ENCODE measurements at places on chromosomes 5 and 9. TPM values are rescaled to one million over a fixed set of nuclear protein-coding genes. Genes with fewer than 3 reads are reported as not detected.

Gene CMBL
- 48.6 TPM for total RNA-seq

Gene CD74
- total RNA-seq = 341 TPM

Gene PDE6A
- 0.05 TPM for total RNA-seq

Gene BAAT
- total RNA-seq = not detected

Gene NR6A1
- total RNA-seq = 1.9 TPM

DNA sequence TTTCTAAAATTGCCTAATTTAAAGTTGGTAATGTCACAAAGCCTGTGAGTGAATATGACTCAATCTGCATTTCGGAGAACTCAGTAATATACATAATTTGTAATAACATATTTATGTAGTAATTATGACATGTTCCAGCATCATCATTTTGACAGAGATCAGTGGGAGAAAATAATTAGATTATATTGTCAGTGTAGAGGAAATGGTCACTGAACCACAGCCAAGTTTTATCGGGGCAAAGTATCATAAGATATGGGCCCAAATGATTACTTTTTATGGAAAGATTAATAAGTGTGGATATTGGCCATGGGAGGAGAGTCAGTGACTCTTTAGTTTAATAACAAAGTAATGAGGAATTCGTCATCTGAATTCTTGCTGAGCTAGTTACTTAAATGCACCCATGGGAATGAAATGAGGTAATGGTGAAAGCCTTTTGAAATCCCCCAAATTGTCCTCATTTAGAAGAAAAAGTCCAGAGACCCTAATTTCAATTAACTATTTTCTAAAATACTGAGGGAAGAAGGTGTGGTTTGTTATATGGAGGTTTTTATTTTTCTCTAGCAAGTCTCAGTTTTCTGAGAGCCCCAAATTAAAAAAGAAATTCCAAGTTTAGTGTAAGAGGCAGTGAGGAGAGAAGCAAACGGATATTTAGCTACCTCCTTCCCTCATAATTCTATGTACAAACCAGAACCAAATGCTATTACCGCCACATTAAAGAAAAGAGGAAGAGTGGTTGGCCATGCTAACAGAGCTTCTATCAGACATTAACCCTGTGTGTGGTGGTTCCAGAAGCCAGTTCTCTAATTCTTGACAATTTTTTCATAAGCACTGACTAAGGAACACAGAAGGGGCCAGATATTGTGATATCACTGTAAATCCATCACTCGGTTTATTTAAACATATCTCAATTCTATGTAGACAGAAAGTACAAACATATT is 37.7 kb upstream of the MRPS30 start:
- DNase-seq = no peak

- no peak for DNase-seq
Measured at GRCh38 chr5:177365845-177366527, 8.3 kb downstream of the RGS14 start.

DNA sequence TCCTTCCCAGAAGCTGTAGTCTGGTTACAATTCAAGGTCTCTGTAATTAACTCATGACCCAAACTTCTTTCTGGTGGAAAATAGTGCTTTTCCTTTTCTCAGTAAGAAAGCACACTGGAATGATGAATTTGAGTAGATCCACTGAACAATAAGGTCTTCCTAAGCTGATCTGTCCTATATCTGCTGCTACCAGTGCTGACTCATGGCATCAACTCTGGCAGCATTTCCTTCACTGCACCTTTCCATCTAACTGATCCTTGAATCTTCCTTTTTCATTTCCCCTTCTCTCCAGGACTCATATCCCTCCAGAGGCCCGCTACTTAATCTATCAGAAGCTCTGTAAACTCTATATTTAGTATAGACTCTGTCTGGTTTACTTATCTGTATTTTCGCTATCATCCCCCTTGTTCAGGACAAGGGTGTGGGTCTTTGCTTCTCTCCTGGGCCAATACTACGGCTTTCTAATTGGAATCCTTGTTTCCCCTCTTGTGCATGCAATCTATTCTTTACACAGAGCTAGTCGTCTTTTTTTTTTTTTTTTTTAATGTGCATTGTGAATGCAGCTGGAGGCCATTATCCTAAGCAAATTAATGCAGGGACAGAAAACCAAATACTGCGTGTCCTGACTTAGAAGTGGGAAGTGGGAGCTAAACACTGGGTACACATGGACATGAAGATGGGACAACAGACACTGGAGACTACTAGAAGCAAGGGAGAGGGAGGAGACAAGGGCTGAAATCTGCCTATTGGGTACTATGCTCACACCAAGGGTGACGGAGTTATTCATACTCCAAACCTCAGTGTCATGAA is 192.2 kb upstream of the RPS23 start:
- DNase-seq = no peak

- DNase-seq = no peak
Measured at GRCh38 chr5:154196281-154196680, 5.7 kb downstream of the GALNT10 start.

- no peak for DNase-seq
Measured at GRCh38 chr5:143046314-143046713, 276.1 kb downstream of the ARHGAP26 start.
